ENCODE measurements at places on chromosomes 11 and 22.

- no peak for DNase-seq
Measured at GRCh38 chr11:69825037-69825834, 6.0 kb upstream of the FGF3 start.

GRCh38 chr11:131688048-131688693, 317.8 kb downstream of the NTM start:
- DNase-seq, result no peak

DNA sequence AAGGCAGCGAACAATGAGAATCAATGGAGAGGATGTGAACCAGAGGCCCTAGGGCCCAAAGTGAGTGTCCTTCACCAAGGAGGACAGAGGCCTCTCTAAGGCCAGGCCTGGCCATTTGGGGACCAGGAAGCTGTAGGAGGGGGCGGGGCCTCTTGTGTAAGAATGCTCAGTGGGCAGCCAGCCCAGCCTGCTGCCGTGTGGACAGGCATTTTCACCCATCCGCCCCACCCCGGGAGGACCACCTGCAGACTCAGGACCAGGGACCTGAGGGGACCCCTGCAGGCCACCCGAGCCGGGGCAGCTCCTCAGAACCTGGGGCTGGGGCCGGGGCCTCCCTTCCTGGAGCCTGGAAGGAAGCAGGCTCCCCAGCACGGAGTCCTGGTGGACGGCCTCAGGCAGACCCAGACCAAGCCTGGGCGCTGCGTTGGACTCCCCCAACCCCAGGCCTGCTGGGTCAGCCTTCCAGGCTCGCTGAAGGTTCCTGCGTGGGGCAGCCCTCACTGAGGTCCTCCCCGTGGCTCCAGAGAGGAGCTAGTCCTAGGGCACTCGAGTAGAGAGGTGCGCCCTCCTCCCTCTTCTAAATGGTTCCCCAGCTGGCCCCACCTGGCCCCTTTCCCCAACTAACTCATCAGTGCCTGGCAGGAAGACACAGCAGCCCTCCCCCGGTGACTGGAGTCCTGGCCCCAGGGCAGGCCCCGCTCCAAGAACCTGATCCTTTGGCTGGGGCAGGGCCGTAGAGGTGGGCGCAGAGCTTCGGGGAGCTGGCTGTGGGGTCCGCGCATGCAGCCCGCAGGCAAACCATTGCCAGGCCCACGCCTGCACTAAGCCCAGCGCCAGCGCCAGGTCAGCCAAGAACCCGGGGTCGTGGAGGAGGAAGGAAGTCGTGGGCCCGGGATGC, 1.5 kb upstream of the TRABD start:
- no peak for DNase-seq

GRCh38 chr22:46259374-46259773, 3.8 kb downstream of the PKDREJ start:
- DNase-seq, result no peak

- DNase-seq, result no peak
Measured at GRCh38 chr22:28791841-28792490, 8.4 kb downstream of the XBP1 start.

Data from smooth muscle cell of the brain vasculature (primary cell).